ENCODE measurements at places on chromosomes 4 and X.

DNA sequence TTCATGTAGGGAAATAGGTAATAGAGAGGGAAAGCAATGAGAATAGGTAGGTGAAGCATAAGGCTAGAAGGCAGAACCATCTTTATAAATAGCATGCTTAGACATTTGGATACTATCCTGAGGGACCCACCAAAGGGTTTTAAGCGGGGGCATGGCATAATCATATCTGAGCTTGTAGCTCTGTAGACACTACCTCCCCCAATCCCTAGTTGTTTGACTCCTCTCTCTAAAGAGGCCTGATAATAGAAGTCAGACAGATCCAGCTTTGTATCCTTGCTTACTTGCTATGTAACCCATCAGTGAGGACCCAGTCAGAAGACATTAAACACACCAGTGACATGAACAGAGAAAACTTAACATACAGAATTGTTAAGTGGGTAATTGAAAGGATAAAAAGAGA lies 58.7 kb downstream of the SCFD2 start:
- peak; percentile 18 for DNase-seq

DNA sequence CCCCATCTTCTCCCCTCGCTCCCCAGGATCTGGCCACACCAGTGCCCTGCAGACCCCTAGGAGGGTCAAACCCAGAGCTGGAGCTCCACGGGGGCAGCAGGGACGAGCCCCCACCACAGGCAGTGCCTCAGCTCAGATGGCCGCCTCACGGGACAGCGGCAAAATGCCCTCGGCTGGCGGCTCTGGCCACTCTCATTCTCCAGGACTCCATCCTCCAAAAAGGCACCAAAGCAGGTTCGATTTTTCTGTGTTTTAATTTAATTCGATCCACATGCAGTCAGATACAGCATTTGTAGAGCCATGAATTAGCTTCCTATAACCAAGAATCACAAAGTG lies 8.3 kb downstream of the FAM53A start:
- no peak for DNase-seq

DNA sequence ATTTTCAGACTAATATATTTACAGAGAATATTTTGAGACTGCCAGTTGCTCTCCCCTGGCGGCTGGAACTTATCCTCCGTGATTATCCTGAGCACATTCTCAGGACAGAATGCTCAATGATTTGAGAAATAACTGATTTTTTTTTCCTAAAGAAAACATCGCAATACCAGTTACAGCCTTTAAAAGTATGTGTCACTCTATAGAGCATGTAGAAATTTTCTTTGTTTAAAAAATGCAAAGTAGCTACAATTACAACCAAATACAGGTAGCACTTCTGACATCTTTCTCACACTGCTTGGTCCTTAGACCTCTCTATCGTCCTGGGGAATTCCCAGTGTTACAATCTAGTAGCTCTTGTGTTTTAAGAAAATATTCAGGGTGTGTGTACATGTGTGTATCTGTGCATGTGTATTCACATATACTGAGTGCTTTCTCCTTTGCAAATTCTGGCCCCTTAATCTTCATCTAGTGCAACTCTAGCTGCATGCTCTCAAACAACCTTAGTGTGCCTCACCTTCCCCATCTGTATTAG lies 13.8 kb downstream of the APBB2 start:
- DNase-seq = no peak

DNA sequence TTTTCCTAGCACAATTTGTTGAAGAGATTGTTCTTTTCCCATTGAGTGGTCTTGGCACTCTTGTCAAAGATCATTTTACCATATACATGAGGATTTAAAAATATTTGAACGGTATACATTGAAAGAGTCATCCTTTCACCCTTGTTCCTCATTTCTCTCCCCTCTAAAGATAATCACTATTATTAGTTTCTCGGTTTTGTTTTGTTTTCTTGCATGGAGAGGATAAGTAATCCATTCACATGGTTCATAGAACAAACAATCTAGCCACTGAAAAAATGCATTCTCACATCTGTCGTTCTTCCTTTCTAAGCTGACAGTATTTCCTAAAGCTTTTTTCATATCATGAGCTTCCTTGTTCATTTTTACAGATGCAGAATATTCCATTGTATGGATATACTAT lies 39.2 kb upstream of the MSMO1 start:
- DNase-seq = no peak

GRCh38 chrX:10508891-10509290 lies 111.5 kb downstream of the MID1 start:
- DNase-seq = no peak

GRCh38 chr4:158112611-158113010 lies 60.2 kb downstream of the GASK1B start:
- no peak for DNase-seq

- DNase-seq = no peak
Measured at GRCh38 chr4:168415911-168416310, 64.4 kb downstream of the DDX60L start.

DNA sequence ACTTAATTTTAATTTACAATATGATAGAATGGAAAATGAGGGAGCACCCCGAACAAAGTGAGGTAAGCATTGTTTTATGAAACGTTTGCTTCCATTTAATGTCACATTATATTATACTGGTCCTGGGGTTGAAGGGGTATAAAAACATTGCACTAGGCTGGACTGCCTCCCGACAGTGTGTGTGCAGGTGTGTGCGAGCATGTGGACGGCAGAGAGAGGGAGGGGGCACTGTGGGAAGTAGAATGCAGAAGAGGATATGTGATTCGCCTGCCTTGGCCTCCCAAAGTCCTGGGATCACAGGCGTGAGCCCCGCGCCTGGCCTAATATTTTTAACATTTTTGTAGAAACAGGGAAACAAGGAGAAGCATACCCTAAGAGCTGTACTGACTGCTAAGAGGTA lies 36.0 kb downstream of the IRF2 start:
- no peak for DNase-seq

DNA sequence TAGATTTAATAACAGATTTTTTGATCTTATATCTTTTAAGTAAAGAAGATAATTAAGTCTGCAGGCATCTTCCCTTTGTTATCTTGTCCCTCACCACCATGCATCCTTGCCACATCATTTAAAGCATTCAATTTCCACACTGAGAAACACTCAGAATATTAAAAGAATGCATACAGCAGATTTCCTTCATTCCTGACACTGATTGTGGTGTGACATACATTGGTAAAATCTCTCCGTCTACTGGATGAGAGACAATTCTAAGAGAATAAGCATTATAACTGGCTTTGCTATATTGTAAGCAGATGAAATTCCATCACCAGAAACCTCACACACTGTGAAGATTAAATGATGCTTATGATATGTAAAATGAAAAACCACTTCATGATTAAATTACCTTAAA lies 97.4 kb upstream of the TRPC5OS start:
- DNase-seq = peak; percentile 1

GRCh38 chr4:15848191-15848842 lies 70.2 kb downstream of the CD38 start:
- no peak for DNase-seq

GRCh38 chr4:120434756-120435155 lies 368.1 kb upstream of the MAD2L1 start:
- no peak for DNase-seq

GRCh38 chr4:139656614-139657486 lies 8.8 kb upstream of the MGST2 start:
- peak; percentile 72 for DNase-seq

DNA sequence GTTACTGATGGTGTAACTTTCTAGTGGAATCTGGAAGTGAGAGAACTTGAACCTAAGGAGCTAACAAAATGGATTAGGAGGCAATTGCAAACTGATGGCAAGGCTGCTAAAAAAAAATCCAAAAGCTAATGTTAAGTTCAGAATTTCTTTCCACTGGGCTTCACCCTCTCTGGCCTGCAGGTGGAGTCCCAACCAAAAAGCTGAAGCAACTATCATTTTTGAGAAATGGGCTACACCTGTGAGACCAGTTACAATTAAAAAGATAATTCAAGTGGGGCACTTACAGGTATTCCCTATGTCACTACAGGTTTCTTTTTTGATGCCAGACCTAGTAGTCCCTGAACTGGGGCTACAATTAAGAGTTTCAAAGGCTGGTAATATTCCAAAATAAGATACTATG lies 142.1 kb upstream of the FTHL17 start:
- DNase-seq = peak; percentile 14

- peak; percentile 87 for DNase-seq
Measured at GRCh38 chr4:156889616-156890594, 81.7 kb downstream of the PDGFC start.

DNA sequence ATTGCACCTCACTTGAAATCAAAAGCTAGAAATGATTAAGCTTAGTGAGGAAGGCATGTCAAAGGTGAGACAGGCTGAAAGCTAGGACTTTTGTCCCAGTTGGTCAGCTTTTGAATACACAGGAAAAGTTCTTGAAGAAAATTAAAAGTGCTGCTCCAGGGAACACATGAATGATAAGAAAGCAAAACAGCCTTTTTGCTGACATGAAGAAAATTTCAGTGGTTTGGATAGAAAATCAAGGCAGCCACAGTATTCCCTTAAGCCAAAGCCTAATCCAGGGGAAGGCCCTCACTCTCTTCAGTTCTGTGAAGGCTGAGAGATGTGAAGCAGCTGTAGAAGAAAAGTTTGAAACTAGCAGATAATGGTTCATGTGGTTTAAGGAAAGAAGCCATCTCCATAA lies 150.8 kb downstream of the ADGRL3 start:
- no peak for DNase-seq

DNA sequence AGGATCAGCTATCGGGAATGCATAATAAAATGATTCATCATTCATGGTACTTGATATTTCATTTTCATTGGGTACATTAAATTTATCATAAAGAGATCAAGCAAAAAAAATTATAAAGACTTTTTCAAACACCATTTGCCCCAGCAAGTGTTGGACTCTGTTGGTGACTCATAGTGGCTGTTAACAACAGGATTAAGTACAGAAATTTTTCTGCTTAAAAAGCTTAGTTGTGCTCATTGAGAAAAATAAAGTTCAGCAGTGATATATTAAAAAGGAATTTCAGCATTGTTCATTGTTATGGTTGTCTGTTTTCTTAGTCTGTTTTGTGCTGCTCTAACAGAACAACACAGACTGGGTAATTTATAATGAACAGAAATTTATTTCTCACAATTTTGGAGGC lies 86.2 kb upstream of the PCDH10 start:
- DNase-seq = no peak

DNA sequence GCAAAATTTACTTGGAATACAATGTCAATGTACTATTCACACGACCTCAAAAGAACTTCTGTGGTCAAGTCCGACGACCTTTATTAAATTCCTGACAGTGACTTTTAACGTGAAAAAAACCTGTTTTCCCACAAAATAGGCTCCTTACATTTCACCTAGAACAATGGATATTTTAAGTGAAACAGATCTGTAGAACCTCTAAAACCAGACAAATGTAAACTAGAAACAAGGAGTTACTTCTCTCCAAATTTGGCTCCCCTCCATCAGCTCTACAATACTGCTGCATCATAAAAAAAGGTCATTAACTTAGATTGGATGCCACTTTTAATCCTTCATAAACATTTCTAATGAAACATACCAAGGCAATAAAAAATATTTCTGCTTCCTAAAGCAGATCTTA lies 1.2 kb downstream of the NEK1 start:
- DNase-seq = no peak

DNA sequence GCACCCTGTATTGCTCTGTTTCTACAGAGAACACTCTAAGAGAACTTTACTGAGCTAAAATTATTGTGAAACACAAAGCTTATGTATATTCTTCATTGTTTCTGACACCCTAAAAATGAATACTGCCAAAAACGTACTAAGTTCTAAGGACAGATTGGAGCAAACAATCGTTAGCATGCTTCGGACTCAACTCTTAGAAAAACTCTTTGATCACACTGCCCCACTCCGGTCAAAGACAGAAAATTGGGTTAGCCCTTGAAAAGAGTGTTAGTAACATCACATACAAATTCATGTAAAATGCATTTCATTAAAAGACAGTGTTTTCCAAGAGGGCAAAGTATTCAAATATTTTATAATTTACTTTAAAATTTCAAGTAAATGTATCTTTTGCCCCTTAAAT lies 177.4 kb downstream of the DCHS2 start:
- DNase-seq = peak; percentile 66

GRCh38 chrX:39734174-39734776 lies 363.5 kb downstream of the BCOR start:
- DNase-seq = no peak

DNA sequence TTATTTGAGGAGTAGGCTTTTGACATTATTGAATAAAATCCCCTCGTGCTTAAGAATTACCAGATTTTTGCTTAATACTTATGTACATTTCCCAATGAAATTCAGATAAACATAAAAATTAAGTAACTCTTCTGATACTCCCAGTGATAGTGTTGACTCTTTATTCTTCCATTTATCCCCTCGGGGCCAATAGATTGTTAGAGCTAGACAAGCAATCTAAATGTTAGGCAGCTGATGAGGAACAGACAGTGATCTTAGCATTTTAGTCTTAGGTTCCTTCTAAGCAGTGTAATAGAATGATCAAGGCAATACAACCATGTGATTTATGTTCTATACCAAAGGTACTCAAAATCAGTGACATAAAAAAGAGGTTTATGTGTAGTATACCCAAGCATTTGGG lies 68.7 kb downstream of the USP9X start:
- DNase-seq = no peak

DNA sequence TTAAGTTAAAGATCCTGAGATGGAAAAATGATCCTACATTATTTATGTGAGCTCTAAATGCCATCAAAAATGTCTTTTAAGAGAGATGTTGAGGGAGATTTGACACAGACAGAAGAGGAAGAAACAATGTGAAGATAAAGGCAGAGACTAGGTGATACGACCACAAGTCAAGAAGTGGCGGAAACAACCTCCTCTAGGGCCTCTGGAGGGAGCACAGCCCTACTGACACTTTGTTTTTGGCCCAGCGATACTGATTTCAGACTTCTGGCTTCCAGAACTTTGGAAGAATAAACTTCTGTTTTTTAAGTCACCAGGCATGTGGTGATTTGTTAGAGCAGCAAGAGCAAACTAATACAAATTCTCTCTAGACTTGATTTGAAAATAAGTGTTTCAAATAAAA lies 1216.1 kb downstream of the FSTL5 start:
- no peak for DNase-seq

GRCh38 chr4:26151615-26152014 lies 169.2 kb upstream of the RBPJ start:
- DNase-seq = no peak

DNA sequence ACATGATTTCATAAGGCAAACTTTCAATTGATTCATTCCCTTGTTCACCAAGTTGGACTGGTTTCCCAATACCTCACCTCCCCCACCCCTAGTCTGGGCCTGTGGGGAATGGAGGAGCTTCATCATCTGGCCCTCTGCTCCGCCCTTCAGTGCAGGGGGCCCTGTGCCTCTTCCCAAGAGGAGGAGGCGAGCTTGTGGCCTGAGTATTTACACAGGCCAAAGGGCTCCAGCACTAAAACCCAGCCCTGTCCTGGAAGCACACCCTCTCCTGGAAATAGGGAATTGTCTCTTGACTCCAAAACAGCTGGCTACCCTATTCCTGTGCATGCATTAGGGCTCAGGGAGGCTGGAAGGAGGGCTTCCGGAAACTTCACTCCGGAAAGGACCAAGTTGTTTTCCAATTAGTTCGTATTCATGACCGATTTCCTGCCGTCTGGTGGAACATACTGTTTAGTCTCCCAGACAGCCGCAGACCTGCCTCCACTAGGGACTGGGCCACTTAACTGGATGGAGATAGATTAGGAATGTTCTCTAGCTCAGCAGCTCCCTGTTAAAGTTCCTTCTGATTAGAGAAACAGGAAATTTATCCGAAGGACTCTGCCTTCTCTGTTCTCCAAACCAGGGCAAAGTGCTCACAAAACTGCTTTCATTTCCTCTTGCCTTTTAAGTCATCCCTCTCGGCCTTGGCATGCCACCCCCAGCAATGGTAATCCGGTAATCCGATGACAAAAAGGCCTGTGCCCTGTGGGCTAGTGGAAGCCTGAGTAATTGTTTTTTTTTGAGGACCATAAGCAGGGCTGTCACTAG lies 5.8 kb downstream of the SRPX2 start:
- peak; percentile 94 for DNase-seq
